Large intestine (tissue), 12 donors: ENCODE measurements at places on chromosomes 6 and 20.
A peak's percentile ranks its signal among the peaks of the same experiment; 100 is the strongest.

DNA sequence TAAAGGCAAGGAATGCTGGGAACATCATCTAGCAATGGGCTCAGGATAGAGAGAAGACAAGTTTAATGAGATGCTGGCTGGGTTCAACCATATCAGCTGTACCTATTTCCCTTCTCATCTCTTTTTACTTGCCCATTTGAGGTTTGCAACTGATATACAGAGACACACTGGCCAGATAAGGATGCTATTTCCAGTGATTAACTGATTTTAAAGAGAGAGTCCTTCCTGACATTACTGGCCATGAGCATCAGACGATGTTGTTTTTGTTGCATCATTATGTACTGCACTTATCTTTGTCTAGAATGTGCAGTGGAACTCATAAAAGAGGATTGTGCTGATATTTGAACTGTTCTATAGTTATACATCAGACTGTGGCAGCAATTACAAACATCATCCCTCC is 252.7 kb downstream of the BTBD3 start:
- no peaks in the 10 kb centered on the region for H3K27me3 ChIP-seq
- no peak overlapping the region for H3K27ac ChIP-seq
- H3K4me3 ChIP-seq: no peak overlapping the region
- H3K4me1 ChIP-seq: no peaks in the 10 kb centered on the region
- no peak for DNase-seq
- no peaks in the 10 kb centered on the region for H3K36me3 ChIP-seq

- DNase-seq: no peak
- H3K27ac ChIP-seq: no peak overlapping the region
- H3K4me3 ChIP-seq: no peak overlapping the region
- no peaks in the 10 kb centered on the region for H3K4me1 ChIP-seq
- H3K27me3 ChIP-seq: no peaks in the 10 kb centered on the region
These were observed 105.8 kb downstream of the JARID2 start for GRCh38 chr6:15351631-15352030.

GRCh38 chr6:101393829-101394251 is 332 bp downstream of the GRIK2 start:
- H3K36me3 ChIP-seq: no peaks in the 10 kb centered on the region
- H3K27ac ChIP-seq: no peak overlapping the region
- DNase-seq: no peak

DNA sequence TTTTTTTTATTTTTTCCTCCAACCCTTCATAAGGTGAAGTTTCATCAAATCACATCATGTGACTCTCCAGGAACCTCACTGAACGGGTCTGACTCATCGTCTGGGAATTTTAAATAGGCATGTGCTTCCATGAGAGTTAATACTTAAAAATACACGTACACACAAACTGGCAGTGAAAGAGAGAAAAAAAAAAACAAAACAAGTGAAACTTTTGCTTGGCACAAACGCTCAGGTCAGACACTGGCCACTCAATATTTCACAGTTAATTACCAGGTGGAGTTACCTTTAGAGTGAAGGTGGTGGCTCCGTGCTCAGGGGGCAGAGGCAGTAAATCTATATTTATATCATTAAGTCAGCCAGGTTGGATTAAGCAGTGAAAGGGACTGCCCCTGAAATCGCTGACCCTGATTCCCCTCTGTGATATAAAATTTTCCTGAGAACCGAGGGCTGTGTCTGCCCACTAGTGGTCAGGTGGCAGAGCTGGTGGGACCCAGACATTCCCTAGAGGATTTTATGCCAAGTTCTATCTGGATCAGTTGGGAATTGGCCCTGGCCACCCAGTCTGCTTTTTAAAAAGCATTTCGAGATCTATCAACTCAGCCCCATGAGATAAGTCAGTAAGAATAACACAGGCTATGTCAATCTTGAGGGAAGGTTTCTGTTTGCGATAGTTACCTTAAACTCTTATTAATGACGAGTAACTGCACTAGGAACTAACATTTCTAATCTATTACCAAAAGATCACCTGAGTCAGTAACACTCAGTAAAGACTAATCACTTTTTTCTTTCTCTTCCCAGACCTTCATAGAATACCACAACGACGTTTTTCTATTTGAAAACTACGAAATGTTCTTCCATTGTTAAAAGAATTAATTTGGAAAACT is 259.1 kb downstream of the HDGFL1 start:
- peak overlapping the region; percentile 85 for H3K27ac ChIP-seq
- H3K4me3 ChIP-seq: no peak overlapping the region
- DNase-seq: peak; percentile 88
- H3K4me1 ChIP-seq: peaks cover 15% of the 10 kb centered on the region

GRCh38 chr6:69238067-69238466 is 558.7 kb downstream of the LMBRD1 start:
- H3K4me1 ChIP-seq: no peaks in the 10 kb centered on the region
- no peaks in the 10 kb centered on the region for H3K27me3 ChIP-seq
- H3K36me3 ChIP-seq: no peaks in the 10 kb centered on the region
- no peak for DNase-seq
- H3K27ac ChIP-seq: no peak overlapping the region
- H3K4me3 ChIP-seq: no peak overlapping the region

DNA sequence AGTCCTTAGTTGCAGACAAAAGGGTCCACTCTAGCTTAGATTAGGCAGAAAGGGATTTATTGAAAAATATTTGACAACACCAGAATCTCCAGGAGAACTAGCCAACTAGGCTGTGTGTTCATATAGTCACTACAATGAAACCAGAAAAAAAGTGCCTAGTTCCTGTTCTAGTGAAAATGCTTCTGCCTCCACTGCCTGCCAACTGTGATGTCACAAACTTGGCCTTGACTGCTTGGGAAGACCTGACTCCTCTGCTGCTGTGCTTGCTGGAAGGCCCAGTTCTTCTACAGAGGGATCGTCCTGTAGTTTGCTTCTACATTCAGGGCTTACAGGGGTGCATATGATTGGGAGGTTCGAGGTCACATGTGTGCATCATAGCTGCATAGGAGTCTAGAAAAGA is 40.3 kb upstream of the XRN2 start:
- H3K27ac ChIP-seq: no peak overlapping the region
- H3K27me3 ChIP-seq: no peaks in the 10 kb centered on the region
- H3K4me3 ChIP-seq: no peak overlapping the region
- H3K36me3 ChIP-seq: no peaks in the 10 kb centered on the region
- no peaks in the 10 kb centered on the region for H3K4me1 ChIP-seq
- no peak for DNase-seq
